D721Med (cell line): ENCODE measurements at places on chromosomes 12 and 14.

GRCh38 chr12:40123496-40123895 is 17.6 kb upstream of the SLC2A13 start:
- DNase-seq = no peak

DNA sequence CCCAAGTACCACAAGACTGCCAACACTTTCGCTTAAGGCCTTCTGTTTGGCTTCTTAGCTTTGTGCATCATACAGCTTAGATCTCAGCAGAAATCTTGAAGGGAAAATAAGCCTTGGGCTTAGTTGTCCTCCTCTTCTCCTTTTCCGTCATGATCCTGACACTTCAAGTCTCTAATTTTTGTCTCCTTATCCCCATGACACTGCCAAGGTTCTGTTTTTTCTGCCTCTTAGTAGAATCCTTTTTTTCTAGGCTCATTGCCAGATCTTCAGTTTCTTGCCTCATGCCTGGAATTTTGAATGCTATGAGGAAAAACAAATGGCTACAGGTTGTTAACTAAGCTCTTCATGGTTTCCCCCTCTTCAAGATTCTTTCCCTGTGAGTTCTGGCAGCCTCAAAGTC is 450.4 kb downstream of the LRFN5 start:
- no peak for DNase-seq

GRCh38 chr12:14225064-14225463 is 140.4 kb upstream of the ATF7IP start:
- DNase-seq = no peak

- DNase-seq = no peak
These were observed 61.4 kb upstream of the ELK3 start for GRCh38 chr12:96132819-96133218.
